ENCODE measurements at places on chromosomes 2 and 18.
A peak's percentile ranks its signal among the peaks of the same experiment; 100 is the strongest.

DNA sequence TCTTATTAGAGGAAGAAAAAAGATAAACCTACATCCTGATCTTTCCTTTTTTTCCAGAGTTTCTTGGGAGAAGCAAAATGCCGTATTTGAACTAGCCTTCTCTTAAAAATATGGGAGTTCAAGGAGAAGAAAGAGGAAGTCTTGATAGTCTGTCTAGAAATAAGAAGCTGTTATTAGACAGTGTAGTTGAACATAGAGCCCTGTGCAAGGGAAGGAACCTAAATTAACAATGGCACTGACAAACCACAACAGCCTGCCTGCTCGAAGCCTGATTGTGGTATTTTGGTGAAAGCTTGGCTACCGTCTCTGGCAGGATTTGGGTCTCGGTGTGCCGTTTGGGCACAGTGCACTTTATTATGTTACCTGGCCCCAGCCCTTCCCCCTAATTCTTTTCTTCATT, 17.1 kb downstream of the SMARCAL1 start:
- DNase-seq: no peak

DNA sequence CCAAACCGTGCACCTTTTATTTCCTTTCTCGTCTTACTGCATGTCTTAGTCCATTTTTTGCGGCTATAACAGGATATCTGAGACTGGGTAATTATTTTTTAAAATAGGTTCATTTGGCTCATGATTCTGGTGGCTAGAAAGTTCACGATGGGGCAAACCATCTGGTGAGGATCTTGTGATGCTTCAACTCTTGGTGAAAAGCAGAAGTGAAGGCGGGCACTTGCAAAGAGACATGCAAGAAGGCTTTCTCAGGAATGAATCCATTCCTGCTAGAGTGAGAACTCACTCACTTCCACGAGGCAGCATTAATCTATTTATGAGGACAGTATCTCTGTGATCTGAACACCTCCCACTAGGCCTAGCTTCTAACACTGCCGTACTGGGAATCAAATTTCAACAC, 327.1 kb upstream of the RBMS1 start:
- no peak for DNase-seq

GRCh38 chr18:58605027-58606020, 23.6 kb downstream of the ALPK2 start:
- DNase-seq: peak; percentile 80

DNA sequence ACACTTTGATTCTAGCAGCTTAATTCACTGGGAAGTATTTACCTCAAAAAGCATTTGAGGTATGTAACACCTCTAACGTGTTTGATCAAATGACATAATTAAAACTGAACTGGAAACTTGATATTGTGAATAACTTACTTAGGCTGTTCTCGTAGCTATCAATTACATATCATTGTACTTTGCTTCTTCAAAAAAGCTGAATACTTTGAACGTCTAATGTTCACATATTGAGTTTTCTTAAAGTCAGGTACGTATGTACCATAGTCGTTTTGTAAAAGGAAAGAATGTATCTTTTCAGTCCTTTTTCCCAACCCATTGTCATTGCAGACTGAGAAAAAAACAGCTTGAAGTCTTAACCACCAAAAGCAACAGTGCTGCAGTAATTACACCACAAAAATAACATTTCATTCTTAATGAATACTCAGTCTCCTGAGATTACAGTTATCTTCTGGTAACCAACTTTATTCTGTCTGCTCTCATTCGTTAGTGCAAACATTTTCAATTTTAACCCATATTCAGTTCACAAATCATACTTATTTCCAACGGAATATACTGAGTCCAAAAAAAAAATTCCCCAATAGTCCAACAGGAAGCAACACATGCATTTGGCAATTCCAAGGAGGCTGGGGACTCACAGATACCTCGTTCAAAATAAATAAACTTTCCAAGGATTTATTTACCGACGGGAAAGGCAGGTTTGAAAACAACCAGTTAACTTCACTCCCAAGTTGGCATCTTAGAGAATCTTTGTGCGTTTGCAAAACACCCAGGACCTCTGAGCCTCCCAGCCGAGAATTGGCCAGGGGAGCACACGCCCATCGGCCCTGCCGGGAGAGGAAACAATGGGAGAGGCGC, 1.1 kb downstream of the CHN1 start:
- DNase-seq: no peak

DNA sequence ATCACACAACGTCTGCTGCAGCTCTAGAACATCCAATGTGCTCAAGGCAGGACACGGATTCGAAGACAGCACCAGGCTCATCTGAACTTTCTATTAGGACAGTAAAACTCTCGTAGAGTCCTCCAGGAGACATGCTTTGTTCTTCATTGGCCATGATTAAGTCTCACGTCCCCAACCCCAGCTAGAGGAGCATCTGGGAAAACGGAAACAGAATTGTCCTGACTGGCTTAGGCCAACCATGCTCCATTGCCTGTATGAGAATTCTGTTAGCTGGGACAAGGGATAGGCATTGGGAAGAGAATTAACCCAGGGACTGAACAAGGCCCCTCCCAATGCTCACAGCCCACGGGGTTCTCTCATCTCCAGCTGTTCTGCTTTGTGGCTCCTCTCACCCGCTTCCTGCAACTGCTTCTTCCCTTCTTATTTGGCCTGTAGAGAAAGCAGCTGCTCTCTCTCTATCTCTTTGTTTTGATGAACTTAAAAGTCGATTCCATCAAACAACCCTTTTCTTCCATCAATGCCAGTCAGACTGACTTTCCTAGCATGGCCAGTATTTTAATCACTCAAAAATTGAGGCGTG, 75.6 kb downstream of the C1QL2 start:
- DNase-seq: no peak

DNA sequence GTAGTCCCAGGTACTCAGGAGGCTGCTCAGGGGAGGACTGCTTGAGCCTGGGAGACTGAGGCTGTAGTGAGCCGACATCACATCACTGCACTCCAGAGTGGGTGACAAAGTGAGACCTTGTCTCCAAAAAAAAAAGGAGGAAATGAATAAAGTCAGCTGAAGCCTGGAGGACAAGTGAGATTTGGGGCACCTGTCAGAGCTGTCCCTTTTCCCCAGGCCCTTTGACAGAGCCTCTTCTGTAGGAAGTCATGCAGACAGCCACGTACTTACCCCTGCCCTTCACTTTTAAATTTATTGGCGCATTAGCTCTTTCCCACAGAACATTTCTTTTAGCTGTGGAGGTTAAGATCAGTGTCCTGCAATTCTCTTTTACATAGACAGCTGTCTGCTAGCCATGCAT, 151.0 kb upstream of the DNMT3A start:
- DNase-seq: no peak

- peak; percentile 83 for DNase-seq
Observed at GRCh38 chr18:31225668-31226067, 63.0 kb upstream of the DSC1 start.

DNA sequence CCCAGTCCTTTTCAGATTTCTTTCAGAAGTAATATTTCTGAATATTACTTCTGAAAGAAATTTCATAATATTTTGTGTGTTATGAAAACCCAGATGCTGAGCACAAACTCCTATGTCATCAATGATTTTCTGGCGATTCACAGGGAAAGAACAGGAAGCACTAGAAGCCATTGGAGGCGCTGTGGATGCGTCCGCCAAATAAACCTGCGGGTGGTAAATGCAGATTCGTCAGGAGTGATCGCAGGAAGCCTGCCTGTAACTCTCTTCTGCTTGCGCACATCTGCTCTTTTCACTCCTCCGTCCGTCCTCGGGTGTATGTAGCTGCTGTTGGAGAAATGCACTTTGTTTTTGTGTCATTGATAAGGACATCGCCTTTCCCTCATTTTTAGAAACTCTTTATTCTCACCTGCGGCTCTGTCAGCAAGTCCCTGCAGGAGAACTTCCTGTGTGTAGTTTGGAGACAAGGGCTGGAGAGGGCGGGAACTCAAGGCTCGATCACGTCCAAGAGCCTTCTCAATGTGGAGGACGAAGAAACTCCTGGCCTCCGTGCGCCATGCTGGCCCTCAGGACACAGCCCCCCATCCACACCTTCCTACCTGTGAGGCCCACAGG, 483.8 kb downstream of the GALR1 start:
- no peak for DNase-seq

GRCh38 chr2:135745545-135745944, 3.9 kb downstream of the UBXN4 start:
- peak; percentile 60 for DNase-seq

GRCh38 chr2:142594935-142595334, 282.5 kb upstream of the KYNU start:
- no peak for DNase-seq

- DNase-seq: no peak
Observed at GRCh38 chr2:233386382-233387041, 32.2 kb downstream of the DGKD start.

GRCh38 chr18:71398531-71398930, 1109.7 kb downstream of the SOCS6 start:
- DNase-seq: no peak

DNA sequence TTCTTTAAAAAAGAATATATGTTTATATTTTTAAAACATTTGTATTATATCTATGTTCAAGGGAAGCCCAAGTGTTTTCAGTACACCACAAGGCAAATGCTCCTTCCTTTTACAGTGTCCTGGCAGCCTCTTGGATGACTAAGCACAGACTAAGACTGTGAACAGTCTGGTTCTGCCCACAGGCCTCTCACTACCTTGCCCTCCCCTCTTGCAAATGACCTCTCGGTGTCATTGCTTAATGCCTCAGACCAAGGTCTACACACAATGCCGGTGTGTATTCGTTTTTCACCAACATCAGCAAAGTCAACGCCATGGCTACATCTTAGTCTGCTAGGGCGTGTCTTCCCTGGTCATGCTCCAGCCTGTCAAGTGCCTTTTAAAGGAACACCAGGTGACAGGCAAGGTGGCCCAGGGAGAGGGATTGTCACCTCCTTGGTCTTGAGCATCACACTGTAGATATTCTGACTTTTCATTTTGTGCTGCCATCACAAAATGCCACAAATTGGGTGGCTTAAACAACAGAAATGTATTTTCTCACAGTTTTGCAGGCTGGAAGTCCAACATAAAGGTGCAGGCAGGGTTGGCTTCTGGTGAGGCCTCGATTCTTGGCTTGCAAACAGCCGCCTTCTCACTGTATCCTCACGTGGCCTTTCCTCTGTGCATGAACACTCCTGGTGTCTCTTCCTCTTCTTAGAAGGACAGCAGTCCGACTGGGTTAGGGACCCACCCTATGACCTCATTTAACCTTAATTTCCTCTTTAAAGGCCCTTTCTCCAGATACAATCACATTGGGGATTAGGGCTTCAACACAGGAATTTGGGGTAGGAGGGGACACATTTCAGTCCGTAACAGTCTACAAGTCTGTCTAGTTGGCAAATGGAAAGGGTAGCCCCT, 266.5 kb downstream of the KLHL29 start:
- DNase-seq: peak; percentile 54

GRCh38 chr2:28271919-28272250, 120.8 kb upstream of the FOSL2 start:
- no peak for DNase-seq

DNA sequence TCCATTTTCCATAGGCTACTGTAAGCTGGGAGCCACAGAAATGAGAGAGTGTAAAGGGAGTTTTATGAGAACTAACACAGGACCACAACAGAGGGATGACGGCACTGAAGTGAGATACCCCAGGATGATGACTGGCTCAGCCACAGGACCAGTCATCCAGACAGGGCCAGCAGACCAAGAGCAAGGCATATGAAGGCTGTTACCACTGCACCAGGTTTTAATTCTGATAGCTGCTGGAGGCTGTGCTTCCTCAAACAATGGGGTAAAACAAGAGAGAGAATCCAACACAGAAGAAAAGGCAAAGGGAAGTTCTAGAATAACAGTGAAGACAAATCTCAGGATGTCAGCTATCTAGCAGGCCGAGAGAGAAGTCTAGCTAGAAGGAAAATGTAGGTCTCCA, 94.9 kb downstream of the BCL2 start:
- no peak for DNase-seq

- DNase-seq: no peak
Observed at GRCh38 chr2:30475542-30475941, 28.5 kb downstream of the LCLAT1 start.

DNA sequence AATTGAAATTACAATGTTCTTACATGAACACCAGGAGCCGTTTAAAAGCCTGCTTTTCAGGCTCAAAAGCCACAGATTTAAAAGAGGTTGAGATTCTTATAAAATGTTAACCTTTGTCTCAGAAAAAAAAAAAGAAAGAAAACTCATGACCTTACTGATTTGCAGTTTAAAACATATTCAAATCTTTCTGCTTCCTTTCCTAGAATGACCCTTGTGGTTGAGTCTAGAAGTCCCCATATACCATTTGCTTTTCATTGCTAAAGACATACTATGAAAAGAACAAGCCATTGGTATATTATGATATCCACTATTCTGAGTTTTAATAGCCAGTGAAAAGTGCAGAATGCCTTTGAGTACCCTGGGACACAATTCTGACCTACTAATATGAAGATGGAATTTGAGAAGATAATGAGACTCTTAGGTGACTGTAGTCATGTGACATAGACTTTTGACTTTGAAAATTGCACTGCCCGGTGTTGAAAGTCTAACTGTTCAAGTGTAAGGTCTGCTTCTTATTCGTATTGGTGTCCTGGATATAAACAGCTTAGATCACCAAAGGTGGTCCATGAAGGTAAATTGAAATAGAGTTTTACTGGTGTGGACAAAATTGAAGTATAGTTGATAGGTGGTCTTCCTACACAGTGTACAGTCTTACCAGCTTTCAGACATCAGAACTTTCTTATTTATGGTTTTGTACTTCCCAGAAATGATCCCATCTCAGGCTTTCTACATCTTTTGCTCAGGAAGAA, 117.0 kb downstream of the DOCK10 start:
- DNase-seq: no peak

GRCh38 chr2:7752291-7752690, 835.1 kb downstream of the RNF144A start:
- no peak for DNase-seq

DNA sequence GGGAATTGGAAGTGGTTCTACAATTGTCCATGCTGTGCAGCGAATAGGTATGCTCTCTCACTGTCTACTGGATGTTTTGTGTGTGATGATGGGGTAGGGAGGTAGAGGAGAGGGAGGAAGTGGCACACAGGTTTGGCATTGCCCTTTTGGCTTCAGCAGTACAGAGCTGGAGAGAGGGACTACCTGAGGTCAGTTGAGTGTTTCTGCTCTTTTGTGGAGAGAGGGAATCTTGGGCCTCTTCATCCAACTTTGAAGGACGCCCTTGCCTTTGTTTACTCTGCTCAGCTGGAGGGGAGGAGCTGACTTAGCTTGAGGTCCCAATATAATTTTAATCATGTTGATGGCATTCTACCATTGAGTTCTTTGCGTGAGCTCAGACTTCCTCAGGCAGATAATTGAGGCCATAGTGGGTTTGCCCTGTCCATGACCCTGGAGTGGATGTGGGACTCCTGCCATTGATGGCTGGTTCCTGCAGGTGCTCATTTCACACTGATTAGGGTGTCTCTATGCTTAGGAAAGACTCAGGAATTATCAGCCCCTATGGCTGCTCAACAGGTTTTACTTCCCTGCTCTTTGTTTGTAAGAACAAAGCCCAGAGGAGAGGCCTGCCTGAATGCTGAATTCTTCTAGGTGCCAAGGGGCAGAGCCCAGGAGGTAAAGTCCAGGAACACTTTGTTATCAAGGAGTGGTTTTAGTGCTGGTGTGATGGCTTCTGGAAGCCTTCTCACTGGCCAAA, 7.2 kb downstream of the RPIA start:
- DNase-seq: no peak
